ENCODE measurements at places on chromosomes 13 and 19.

GRCh38 chr19:49552749-49553148, 24.9 kb downstream of the RCN3 start:
- no peak for DNase-seq

GRCh38 chr13:76992548-76993001, 694 bp downstream of the CLN5 start:
- DNase-seq: no peak

DNA sequence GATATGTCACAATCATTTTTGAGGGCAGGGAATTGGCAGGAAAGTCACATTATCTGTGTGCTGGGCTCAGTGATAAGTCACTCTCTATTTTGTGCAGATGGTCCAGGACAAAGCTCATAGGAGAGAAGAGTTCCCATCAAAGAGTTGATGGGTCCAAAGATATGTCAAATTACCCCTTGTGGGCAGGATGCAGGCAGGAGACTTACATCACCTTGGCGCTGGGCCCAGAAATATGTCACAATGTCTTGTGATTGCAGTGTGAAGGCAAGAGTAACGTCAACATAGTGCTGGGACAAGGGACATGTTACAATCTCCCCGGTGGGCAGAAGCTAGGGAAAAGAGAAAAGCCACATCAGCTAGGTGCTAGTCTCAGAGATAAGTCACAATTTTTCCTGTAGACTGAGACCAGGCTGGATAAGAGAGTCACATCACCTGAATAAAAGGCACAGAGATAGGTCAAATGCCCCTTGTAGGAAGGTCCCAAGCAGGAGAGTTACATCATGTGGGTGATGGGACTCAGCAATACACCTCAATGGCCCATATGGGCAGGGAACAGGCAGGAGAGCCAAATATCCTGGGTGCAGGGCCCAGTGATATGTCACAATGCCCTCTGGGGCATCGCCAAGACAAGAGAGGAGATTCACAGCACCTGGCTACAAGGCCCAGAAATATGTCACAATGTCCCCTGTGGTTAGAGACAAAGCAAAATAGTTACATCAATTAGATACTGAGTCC, 47.9 kb downstream of the ZNF99 start:
- no peak for DNase-seq

DNA sequence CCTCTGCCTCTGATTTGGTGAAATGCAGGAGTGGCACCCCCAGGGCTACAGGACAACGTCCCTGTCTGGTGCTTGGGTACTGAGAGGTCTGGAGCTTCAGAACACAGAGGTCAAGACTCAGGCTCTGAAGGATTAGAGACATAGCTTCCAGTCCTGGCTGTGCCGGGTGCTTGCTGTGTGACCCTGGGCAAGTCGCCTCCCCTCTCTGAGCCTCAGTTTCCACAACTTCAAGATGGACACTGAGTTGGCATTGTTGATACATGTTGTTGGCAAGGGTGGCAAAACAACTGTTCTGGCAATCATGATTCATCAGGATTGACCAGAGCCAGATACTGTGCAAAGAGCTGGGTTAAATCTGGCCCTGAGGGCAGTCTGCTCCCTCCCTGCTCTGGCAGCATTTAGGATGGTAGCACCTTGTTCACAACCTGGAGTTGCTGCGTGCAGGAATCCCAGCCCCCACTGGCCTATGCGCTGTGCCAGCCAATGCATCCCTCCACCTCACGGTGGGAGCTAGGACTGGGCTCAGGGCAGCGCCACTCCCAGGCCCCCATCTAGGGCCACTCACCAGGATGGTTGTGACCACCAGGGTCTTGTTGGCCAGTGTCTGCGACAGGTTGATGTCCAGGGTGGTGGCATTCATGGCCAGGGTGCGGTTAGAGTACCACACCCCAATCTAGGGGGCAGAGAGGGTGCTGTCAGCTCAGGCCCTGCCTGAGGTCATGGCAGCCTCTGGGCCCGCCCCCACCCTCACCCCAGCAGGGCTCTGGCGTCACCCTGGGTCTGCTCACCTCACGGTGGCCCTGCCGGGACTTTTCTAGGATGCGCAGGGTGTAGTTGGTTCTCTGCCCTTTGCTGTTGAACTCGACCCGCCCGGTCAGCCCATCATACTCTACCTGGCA, 16.7 kb downstream of the GRIK5 start:
- DNase-seq: no peak

DNA sequence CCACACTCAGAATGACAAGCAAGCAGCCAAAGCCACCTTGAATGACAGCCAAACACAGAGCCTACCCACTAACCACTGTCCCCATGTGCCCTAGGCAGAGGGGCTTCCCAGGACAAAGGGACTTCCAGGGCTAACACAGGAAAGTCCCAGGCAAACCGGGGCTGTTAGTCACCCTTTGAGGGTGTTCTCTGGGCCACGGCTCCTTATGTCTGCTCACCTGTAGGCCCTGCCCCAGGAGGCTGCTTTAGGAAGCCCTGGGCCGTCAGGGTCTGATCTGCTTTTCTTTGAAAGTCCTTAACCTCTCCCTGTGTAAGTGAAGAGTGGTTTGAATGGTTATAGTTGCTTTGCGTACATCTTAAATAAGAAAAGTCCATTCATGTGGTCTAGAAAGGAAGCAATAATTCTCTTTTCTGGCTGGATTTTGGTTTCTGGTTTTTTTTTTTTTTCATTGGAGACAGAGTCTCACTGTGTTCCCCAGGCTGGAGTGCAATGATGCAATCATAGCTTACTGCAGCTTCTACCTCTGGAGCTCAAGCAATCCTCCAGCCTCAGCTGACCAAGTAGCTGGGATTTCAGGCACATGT, 161.4 kb downstream of the EFNB2 start:
- DNase-seq: no peak

DNA sequence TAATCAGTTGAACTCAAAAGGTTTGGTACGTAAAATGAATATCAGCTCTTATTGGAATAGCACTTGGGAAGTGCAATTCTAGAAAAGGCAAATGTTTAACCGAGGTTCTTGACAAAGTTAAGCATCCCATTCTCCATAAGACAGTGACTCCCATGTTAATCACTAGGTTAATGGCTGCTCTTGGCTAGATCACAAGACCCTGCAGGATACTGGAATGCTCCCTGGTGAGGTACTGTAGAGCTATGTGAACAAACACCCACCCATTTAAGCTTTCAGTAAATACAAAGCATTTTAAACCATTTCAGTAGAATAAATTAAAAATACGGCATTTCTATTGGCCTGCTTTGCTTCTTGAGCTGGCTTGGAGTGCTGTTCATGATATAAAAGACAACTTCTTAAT, 56.5 kb downstream of the TDRD3 start:
- DNase-seq: no peak

- no peak for DNase-seq
These were observed 53.9 kb downstream of the OR10H4 start for GRCh38 chr19:16002406-16003384.

- no peak for DNase-seq
These were observed 46.6 kb downstream of the SMARCA4 start for GRCh38 chr19:11007385-11007784.

- no peak for DNase-seq
These were observed 539 bp downstream of the ZNF554 start for GRCh38 chr19:2820112-2820702.

- no peak for DNase-seq
These were observed 123.1 kb downstream of the ATP8A2 start for GRCh38 chr13:25494698-25495411.

GRCh38 chr13:40456397-40456953, 210.0 kb downstream of the FOXO1 start:
- DNase-seq: no peak

DNA sequence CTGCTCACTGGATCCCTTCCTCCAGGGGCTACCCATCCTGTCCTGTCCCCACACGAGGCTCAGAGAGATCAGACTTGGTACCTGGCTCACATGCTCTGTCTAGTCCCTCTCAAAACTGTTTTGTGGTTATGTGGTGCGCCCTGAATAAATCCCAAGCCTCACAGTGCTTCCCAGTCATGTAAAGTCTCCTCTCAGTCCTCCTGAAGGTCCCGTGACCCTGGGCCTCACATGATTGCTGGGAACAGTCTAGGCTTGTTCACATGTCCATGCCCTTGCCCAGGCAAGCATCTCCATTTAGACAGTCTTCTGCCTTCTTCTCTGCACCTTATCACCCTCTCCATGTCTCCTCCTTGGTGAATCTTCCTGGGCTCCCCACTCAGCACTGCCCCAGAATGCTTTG, 36.0 kb upstream of the POU2F2 start:
- DNase-seq: no peak

DNA sequence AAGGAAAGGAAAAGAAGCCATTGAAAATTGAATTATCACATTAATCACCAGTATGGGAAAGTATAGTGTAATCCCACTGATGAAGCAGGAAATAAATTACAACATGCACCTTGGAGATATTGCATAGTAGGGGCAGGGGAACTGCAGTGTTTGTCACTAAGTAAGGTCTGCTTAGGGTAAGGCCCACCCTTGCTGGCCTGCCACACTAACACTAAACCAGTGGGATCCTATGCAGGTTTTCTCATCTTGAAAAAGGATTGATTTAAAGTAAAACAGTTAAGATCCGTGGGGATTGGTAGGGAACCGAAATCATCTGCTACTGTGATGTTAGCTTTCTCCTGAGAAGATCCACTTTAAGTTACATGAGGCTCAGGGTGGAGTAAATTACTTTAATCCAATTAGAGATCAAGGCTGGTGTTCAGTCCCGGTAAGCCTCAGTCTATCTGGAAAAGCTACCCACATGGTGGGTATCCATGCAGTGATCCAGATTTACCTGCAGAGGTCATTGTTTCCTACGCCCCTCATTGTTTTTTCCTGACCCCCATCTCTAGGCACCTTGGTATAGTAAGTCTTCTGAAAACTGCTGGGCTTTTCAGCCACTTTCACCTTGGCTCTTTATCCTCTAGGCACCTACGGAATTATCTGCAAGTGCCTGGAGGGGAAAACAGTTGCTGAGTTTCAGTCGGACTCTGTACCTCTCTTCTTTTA, 1014.9 kb upstream of the ATXN8OS start:
- no peak for DNase-seq

DNA sequence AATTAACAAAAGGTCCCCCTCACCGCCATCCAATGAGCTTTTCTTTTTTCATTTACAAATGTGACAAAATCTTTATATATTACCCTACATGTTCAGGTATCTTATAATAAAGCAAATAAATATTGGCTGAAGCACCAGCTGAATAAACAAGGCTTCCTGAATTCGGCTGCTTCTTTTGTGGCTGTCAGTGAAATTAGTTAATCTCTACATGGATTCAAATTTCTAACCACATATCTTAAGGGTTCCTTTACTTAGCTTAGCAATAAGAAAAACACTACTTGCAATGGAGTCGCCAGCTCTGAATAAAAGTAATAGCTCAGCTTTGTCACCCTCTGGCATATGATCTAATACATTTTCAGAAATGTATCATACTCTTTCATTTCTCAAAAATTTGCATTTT, 104.3 kb downstream of the CCNA1 start:
- DNase-seq: no peak

DNA sequence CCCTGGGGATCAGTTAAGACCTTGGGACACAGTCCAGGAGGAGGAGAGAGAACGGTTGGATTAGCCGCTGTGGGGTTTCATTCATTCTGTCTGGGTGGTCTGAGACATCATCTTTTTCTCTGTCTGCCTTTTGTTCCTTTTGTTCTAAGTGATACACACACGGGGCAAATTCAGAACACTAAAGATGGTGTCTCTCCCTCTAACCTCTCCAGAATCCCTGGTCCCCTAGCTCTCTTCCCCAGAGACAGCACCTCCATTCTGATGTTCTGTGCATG, 5.0 kb downstream of the BICRA start:
- no peak for DNase-seq

DNA sequence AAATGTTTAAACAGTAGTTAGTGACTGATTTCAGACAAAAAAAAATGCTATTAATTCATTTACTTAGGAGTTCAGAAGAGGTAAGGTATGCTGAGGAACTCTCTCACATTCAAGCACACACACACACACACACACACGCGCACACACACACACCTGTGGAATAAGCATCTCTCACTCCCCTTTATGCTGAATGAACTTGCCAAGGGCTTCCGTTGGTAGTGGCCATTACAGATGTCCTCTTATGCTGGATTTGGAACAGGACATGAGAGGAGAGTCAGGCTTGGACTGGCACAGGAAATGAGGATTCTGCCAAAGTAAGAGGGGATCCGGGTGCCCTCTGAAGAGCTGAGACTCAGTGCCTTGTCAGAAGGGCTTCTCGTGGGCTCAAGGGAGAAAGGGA, 463.4 kb upstream of the MIR17HG start:
- DNase-seq: no peak

DNA sequence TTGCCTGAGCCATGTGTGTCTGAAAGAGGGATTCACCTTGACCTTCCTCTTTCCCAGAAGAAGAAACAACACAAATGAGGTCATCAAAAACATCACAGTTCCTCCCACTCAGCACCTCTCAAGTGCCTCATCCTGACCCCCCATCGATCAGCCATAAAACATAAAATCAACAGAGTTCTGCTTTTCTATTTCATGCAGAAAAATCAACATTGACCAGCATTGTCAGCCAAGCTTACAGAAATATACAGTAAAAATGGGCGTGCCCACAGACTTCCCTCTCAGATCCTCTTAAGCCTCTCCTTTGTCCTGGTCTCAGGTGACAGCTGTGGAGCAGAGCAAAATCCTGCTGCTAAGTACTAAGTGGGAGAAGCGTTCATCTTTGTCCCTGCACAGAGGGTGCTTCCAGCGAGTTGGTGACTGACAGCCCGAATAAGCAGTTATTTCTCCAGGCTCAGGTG, 213.3 kb downstream of the OLFM4 start:
- DNase-seq: no peak

- DNase-seq: no peak
These were observed 151.0 kb downstream of the DPF1 start for GRCh38 chr19:38072776-38073750.

DNA sequence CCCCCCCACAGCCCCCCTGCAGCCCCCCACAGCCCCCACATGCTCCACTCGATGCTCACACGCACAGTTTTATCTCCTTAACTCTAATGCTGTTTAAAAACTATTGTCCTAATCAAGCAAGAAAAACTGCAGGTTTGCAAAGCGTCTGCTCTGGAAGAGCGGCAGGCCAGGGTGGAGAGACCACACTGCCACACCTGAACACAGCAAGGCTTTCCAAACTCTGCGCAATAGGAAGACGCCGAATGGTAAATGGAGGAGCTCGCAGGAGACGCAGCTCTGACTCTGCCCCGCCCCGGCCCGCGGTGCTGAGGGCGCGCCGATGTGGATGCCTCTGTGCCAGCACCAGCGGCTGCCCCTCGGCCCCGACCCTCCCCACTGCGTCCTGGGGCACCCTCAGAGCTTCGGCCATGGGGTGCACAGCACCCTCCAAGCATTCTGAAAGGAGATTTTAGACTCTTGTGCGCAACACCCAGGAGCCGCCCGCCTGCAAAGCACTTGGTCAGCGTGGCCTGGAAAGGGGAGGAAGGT, 32.4 kb downstream of the RASA3 start:
- no peak for DNase-seq

DNA sequence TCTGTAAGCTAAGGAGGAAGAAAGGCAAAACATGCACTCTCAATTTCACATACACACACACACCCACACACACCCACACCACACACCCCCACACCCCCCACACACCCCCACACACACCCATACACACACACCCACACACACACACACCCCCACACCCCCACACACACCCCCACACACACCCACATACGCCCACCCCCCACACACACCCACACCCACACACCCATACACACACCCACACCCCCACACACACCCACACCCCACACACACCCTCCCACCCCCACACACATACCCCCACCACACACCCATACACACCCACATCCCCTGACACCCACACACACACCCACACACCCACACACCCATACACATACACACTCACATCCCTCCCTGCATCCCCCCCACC, 276.1 kb downstream of the ABCC4 start:
- DNase-seq: no peak

- no peak for DNase-seq
These were observed 49.3 kb downstream of the COL4A2 start for GRCh38 chr13:110356362-110356761.

- DNase-seq: no peak
These were observed 43.3 kb downstream of the PTPRS start for GRCh38 chr19:5297272-5297669.
